ENCODE measurements at places on chromosomes 12 and 14.

DNA sequence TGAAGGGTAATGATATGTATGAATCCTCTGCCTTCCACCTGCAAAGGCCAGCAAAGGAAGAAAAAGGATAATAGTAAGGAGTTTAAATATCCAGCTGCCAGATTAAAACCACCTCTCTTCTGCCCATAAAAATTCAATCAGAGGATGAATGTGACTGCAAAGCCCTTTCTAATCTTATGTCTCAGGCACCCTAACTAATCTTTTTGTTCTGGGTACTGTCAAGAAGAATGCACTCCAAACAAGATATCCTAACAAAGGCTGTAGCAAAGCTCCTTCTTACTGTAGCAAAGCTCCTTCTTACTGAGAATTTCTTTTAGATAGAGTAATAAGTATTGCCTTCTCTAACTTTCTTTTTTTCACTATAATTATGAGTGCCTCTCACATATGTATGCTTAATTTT is 91.8 kb downstream of the ST8SIA1 start:
- no peak for DNase-seq

GRCh38 chr14:85090681-85091080 is 439.3 kb upstream of the FLRT2 start:
- no peak for DNase-seq

DNA sequence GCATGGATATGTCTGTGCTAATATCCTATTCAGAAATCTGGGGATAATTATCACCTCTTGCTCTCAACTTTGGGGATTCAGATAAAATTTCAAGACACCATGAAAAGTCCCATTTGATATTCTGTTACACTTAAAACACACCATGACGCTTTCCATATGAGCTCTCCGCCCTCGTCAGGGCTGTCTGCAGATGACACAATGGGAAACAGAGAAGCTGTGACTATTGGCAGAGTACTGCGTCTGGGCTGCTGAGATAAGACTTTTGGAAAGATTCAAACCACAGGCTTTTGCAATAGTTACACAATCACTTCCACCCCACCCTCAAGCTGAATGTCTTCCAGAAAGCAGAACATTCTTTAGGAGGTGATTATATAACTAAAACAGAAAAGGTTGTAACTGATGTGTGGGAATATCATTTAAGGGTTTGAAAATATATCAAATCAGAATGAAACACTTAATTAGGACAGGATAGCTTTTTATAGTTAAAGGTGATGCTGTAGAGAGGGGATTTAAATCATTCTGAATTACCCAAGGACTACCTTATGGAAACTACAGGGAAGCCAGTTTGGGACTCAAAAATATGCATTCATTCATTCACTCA is 75.3 kb upstream of the TMPO start:
- DNase-seq, result no peak

GRCh38 chr12:4273652-4274395 is at the start of gene CCND2:
TSS of gene CCND2 (plus strand) at chr12:4273762. CDS start at chr12:4274041, 279 bp downstream.
- DNase-seq, result peak; percentile 64

DNA sequence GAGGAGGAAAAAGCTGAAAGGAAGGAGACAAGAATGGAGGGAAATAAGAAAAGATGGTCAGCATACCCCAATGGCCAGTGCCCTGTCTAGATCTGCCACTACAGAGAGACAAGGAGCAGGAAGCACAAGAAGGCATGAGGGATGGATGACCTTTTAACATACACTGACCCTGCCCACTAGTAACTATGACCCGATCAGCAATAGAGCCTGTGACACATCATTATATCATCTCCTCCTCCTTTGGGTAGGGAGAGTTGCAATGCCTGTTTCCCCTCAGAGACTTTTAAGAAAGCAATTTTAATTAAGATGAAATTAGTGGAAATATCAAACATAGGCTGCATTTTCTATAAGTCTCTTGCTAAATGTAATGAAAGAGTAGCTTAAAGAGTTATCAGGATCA is 4.7 kb upstream of the SLC2A13 start:
- no peak for DNase-seq

DNA sequence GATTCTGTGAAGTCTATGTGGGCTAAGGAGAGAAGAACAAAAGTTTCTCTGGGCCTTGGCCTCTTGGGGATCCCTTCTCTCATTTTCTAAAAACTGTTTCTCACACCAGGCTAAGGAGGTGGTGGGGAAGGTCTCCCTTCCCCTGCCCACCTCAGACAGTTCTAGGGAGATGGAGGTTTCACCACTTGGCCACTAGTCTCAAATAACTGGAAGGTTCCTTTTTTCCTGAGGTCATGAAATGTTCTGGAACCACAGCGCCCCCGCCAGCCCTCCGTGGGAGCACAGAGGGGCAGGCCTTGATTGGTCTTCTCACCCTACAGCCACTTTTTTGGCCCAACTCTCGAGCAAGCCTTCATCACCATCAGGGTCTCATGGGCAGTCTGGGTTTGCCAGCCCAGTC is 12.6 kb downstream of the C12orf43 start:
- DNase-seq, result peak; percentile 10

DNA sequence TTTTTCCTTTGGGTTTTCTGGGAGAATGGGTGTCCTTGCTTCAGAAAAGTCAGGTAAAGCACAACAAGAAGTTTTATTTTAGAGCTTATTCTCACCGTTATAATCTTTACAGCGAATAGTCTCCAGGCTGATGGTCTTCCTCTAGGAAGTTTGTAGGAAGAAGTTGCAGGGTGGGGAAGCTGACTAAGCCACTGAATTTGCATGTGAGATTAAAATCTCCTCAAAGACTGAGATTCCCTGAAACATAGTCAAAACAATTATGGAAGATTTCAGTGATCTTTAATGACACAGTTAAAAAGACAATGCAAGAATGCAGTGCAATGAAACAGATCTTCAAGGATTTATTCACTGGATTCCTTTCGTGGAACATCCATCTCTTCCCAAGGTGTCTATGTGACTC is 1.2 kb downstream of the TAS2R10 start:
- DNase-seq, result no peak

DNA sequence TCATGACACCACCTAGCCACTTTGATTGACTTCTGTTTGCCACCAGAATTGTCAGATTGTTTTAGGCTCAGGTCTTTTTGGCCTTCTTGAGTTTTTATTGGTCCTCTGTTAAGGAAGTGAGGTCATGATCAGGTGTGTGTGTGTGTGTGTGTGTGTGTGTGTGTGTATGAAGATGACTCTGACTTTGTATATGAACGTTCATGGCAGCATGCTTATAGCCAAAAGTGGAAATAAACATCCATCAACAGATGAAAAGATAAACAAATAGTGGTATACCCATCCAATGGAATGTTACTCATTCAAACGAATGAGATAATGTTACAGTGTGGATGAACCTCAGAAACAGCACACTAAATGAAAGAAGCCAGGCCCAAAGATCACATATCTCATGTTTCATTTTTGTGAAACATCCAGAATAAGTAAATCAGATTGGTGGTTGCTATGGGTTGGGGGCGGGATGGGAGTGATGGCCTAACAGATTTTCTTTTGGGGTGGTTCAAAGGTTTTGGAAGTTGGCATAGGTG is 258.6 kb downstream of the KTN1 start:
- DNase-seq, result no peak

GRCh38 chr14:24251880-24252288 is 9.5 kb upstream of the TINF2 start:
- DNase-seq, result no peak

DNA sequence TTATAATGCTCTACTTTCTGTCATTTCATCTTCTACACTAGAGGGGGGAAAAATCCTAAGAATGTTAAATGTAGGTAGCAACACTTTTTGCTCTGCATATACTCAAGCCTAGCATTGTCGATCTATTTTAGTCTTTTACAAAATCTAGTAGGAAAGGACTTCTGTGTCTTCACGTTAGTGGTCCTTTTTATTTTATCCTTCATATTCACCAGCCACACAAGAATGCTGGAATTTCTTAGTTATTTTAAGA is 253.0 kb upstream of the FLRT2 start:
- DNase-seq, result no peak

- no peak for DNase-seq
These were observed 151.9 kb downstream of the GXYLT1 start for GRCh38 chr12:41992692-41993215.

GRCh38 chr12:50401500-50402081 is 906 bp downstream of the LARP4 start:
- peak; percentile 66 for DNase-seq

GRCh38 chr12:111757361-111758119 is 9.2 kb upstream of the ALDH2 start:
- no peak for DNase-seq

All from NCI-H69 (cell line).